ENCODE measurements at places on chromosomes 3 and 15.

DNA sequence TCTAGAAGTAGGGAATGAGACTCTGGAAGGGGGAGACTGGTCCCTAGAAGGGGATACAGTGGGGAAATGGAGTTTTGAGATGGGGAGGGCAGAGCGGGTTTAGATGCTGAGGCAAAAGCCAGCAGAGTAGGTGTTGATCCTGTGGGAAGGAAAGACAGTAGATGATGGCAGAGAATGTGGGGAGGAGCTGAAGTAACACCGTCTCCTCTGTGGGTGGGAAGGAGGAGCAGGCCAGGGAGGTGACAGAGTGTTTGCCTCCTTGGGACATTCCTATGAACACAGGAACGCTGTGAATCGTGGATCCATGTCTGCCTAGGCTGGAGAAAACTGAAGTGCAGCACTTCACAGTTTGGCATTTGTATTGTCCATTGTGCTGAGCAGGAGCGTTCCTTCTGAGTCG is 20.4 kb downstream of the GRK7 start:
- DNase-seq, result no peak

GRCh38 chr15:69194854-69195253 is 34.4 kb downstream of the GLCE start:
- DNase-seq, result peak; percentile 35

DNA sequence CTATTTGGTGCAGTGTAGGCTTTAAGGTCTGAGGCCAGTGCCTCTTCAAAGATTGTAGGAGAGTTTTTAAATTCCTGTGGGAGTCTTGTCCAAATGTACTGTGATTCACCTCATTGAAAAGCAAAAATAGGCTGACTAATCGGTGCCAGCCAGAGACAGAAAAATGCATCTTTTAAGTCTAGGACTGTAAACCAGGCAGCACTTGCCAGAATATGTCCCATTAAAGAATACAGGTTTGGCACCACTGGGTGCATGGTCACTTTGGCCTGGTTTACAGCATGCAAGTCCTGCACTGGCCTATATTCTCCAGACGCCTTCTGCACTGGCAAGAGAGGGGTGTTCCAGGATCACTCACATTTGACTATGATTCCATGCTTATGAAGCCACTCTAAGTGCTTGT is 20.3 kb upstream of the NOX5 start:
- DNase-seq, result no peak

- no peak for DNase-seq
Measured at GRCh38 chr3:126021702-126022101, 52.7 kb downstream of the ROPN1B start.

- DNase-seq, result peak; percentile 8
Measured at GRCh38 chr3:138686771-138687221, 78.2 kb downstream of the FAIM start.

GRCh38 chr3:143095813-143096212 is 23.8 kb upstream of the CHST2 start:
- no peak for DNase-seq
